ENCODE measurements at places on chromosomes 12 and 14.

DNA sequence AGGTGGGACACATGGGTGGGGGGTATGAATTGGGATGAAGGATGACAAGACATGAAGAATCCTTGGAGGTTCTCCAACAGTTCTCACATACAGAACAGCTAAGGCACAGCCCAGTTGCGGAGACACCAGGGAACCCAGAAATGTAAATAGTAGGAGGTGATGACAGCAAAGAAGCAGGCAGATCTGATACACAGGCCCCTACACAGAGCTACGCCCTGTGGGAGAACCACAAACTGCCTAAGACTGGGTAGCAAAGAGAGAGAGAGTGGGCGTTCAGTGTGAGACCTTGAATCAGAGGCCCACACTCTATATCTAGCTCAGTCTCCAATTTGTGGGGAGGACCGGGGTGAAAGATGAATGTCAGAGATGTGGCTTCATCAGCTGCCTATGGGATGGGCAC lies 9.5 kb upstream of the NUMB start:
- no peak for DNase-seq

GRCh38 chr12:6834873-6835272 lies 5.9 kb upstream of the GNB3 start:
- DNase-seq, result no peak

DNA sequence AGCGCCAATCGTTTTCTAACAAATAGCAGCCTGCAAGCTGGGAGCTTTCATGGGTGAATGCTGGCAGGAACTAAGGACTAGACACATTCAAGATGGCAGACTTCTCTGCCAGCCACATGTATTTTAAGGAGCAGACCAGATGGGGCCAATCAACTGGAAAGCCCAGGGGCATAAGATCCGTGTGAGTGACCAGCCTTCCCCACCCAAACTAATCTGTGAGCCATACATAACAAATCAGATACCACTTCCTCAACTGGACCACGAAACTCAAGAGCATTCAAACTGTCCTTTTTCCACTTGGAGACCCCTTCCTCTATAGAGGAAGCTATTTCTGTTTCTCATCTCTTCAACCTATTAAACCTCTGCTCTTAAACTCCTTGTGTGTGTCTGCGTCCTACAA lies 9.7 kb downstream of the TCL1B start:
- DNase-seq, result no peak

DNA sequence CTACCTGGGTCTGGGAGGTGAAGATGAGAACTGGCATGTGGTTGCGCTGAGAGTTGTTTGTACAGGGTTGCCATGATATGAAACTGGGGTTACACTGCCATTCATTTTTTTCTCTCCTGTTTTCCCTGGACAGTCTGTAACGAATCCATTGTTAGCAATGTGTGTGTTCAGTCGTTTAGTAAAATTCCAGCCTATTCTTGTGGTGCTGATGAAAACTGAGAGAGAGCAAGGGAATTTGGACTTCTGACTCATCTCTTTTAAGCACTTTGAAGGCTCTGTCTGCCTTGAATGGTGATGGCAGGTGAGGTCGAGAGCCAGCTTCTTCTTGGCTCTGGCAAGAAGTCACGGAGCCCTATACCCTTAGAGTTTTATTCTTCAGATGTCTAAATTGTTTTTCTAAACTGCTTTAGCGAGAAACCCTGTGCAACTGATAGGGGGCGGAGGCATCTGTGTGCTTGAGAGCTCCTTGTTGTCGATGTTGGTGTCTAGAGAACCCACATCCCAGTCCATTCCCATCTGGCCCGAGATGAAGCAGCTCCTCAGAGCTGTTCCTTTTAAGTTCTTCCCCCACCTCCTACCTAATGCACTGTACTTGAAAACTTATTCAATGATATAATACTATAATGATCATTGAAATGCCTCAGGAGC lies 204.4 kb downstream of the TMX1 start:
- no peak for DNase-seq

- peak; percentile 9 for DNase-seq
Observed at GRCh38 chr12:25585021-25585523, 32.0 kb upstream of the LMNTD1 start.

GRCh38 chr14:65997347-65997746 lies 488.8 kb upstream of the CCDC196 start:
- no peak for DNase-seq

GRCh38 chr14:65927931-65928356 lies 515.4 kb downstream of the FUT8 start:
- DNase-seq, result no peak

DNA sequence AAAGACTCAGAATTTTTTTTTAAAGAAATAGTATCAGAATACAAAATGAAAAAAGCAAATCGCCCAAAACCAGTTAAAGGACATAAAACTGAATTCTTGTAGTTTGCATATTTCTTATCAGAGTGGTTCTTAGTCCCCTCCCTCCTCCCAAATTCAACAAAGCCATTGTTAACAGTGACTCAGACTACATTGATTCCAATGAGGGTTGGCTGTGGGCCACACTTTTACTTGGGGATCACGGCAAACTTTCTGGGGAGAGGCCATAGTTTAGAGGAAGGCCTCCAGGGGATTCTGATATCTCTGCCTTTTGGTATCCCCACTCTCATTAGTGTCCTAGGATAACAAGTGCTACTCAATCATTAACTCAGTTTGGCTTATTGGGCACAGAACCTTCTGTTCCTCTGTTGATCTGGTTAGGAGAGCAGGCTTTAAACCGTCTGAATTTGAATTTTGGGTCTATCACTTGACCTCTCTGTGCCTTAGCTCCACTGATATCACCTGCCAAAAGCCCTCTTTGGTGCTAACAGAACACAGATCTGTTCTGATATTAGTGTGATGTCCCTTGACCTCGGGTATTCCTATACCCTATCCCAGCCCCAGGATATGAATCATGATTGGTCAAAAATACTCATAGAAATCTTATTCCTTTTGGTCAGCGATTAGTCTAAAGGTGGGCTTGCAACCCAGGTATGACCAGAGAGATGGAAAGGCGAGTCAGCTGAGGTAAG lies 45.2 kb upstream of the APPL2 start:
- no peak for DNase-seq

- DNase-seq, result no peak
Observed at GRCh38 chr12:94458877-94459727, 565 bp downstream of the CEP83 start.

DNA sequence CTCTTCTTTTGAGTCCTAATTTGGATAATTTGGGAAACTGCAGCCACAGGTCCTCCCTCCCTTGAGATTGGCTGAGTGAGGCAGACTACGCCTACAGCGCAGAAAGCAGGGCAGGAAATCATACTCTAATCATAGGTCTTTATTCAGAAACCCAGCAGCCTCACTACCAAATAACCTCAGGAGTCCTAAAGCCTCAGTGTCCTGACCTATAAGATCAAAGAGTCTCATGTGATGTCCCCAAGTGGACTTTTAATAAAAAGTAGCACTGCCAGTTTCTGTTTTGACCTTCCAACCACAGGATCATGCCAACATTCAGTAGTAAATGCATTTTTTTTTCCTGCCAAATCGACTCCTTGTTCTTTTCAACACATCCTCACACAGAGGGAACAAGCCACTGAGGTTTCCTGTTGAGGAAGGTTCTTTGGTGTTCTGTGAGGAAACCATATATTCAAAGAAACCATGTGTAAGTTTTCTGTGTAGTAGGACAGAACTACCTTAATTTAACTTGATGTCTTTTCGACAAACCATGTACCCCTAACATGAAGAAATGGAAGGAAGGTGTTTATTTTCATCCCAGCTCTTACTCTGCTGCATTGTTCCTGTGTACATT lies 72.2 kb downstream of the VCPKMT start:
- DNase-seq, result no peak

Data from AG04449 (cell line).